Motor neuron (in vitro differentiated cells): ENCODE measurements at places on chromosomes 11 and 22.
A peak's percentile ranks its signal among the peaks of the same experiment; 100 is the strongest.

DNA sequence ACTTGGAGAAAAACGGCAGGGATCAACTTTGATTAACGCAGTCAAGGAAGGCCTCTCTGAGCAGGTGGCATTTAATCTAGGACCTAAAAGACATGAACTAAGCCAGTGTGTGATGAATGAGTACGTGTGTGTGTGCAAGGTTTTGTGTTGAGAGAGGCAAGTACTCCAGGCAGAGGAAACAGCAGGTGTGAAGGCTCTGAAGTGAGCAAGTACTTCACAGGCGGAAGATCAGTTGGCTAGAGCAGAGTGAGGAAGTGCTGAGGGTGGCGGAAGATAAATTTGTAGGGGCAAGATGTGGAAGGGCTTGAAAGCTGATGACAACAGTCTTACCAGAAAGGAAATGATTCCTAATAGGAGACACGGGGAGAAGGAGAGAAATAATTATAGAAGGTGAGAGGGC lies 6.8 kb downstream of the APIP start:
- no peak for ATAC-seq

- ATAC-seq, result no peak
Measured at GRCh38 chr11:8785457-8785856, 102.9 kb downstream of the RPL27A start.

- no peak for ATAC-seq
Measured at GRCh38 chr11:73198677-73199076, 19.4 kb upstream of the P2RY2 start.

DNA sequence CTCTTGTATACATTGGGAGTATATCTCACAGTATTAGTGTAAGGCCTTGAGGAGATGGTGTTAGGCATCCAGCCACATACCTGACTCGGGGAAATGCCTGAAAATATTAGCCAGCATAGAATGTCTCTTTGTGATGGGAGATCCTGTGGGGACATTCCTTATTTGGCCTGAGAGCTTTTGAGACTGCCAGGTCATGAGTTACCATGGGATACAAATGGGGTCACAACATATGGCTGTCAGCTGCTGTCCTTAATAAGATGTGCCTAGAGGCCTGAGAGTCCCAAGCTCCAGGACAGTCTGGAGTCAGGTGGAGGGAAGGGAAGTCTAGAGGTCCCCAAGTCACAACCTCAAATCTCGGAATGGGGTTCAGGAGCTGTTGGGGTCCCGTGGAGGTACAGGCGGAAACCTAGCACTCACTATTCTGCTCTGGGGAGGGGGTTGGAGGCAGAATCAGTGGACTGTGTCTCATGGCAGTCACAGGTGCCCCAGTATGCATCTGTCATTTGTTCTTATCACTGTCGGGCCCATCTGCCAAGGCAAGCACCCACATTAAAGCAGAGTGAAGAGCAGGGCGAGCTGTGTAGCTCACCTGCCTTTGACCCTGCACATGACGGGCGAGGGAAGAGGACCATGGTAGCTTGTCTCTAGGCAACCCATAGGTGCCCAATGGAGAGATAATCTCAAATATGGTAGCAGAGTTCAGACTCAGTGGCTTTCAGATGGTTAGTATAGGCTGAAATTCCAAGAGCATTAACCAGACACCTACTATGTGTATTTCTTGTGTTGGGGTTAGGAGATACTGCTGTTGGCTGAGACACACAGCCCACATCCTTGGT lies 29.9 kb downstream of the KCNQ1OT1 start:
- no peak for ATAC-seq

DNA sequence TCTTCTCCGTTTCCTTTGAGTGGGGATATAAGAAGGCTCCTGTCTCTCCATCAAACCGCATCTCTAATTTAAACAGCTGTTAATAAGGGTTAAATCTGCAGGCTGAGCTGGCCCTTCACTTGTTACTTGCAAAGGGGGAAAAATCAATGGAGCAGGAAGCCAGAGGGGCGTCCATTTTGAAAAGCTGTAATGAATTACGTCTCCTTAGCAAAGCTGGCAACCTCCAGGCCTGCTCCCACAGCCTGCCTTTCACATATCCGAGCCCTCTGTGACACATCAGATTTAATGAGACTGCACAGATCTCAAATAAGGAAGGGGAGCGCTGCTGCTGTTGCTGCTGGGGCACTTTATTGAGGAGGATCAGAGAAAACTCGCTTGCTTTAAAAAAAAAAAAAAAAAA lies 320.8 kb downstream of the BLID start:
- peak; percentile 97 for ATAC-seq

DNA sequence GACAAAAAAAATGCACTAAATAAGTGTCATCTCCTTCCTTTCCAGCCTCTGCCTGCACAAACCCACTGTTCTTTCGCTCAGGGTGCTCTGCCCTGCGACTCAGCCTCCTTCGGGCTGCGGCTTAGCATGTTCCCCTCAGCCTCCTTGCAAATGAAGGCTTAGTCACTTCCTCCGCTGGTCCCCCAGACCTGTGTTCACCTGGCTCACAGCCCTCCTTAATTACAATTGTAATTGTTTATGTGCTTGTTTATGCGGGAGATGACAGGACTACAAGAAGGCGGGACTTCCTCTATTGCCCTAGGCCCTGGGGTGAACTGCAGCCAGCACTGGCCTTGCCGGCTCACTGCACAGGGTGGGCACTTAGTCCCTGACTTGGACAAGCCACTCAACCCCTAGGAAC lies 303.6 kb downstream of the KIRREL3 start:
- ATAC-seq, result no peak
